ENCODE measurements at places on chromosomes 2 and 18. TPM values are rescaled to one million over a fixed set of nuclear protein-coding genes. Genes with fewer than 3 reads are reported as not detected.

- no peak for DNase-seq
Measured at GRCh38 chr2:129689653-129690448, 289.6 kb upstream of the RAB6C start.

DNA sequence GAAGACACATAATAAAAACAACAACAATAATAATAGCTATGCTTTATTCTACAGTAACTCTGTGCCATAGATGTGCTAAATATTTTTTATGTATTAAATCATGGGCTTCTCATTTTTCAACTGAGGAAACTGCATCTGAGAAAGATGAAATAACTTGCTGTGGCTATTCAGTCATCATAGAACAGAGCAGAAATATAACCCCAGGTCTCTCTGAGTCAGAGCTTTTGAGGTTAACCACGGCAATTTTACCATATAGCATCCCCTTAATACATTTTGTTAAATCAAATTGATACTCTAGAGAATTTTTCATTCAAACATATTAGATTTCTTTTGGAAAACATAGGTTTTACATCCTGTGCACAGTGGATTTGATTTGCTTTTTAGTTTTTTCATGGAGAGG lies 586.6 kb upstream of the KLHL29 start:
- no peak for DNase-seq

DNA sequence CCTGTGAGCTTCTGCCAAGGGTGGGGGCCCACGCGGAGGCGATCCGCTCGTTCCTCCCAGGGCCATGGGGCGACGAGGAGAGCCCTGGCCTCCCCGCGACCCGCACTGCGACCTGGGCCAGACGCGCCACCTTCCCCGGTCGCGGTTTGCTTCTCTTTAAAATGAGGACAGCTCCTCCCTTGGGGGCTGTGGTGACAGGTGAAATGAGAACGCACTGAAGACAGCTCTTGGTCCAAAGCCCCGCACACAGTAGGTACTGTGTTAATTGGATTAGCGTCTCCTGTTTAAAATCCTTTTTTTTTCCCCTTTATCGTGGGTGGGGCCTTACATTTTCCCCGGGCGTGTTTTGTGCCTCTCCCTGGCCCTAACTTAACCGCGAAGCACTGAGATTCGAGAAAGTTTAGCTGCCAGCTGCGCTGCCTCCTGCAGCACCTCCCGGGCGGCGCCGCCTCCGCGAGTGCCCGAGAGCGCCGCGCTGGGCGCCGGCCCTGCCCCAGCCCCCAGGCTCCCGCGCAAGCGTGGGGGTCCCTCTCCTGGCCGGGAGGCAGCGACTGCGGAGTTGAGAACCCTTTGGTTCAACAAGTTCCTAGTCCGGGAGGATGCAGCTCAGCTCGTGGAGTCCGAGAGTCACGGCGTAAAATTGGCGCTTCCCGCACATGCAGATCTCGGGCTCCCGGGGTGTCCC lies 1.1 kb downstream of the HPCAL1 start:
- DNase-seq: peak; percentile 46

DNA sequence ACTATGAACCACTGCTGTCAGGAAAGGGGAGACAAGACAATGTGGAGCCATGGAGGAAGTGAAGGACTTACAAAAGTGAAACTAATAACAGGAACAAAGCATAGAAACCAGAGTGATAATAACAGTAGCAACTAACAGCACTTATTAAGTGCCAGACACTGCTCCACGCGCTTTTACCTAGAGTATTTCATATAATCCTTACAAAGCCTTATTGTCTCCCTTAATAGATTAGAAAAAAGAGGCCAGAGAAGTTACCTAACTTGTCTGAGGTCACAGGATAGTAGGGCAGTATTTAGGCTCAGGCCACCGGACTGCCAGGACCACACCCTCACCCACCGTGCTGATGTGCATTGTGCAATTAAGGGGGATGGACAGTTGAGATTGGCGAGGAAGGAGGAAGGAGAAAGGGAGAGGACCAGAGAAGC lies 98.6 kb upstream of the NFU1 start:
- DNase-seq: no peak

- DNase-seq: no peak
Measured at GRCh38 chr2:142065156-142065555, 65.7 kb downstream of the LRP1B start.

GRCh38 chr2:233553366-233553765 lies 13.2 kb downstream of the USP40 start:
- no peak for DNase-seq

DNA sequence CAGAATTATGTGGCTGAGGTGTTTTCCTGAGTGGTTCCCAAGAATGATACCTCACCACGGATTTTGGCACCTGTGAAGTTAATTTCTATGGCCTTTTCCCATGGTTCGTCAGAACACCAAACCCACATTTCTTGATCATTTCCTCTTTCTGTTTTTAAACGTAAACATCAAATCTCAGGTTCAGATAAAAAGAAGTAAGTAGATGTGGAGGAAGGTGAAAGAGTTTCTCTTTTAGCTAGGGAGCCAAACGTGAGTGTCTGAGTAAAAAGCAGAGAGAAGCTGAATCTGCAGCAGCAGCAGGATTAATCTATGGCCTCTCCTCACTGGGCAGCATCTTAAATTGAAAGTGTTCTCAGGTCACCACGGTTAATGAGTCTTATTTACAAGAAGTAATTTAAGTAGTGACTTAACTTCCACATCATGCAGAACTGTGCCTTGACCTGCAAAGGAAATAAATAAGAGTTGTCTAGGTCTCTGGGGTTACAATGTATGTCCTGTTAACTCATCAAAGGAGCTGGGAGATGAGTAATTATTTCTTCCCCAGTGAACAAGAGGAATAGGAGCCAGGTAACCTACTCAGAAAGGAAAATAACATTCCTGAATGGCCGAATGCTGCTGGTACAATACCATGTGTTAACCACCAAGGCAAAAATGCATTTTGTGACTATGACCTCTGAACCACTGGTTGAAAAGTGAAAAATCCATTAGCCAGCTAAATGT lies 139.6 kb upstream of the NETO1 start:
- DNase-seq: no peak

The AQP12B gene
- not detected for total RNA-seq

The L3MBTL4 gene
- total RNA-seq: 27.3 TPM

The HOXD8 gene
- 0.11 TPM for total RNA-seq

Data from right cardiac atrium (tissue), 5 donors.